ENCODE measurements at places on chromosomes 16 and 17. TPM values are rescaled to one million over a fixed set of nuclear protein-coding genes. Genes with fewer than 3 reads are reported as not detected.
A peak's percentile ranks its signal among the peaks of the same experiment; 100 is the strongest.

- peak; percentile 70 for DNase-seq
Measured at GRCh38 chr17:82212331-82213250, at the start of gene CCDC57. Gene CCDC57 (minus strand): TSS chr17:82212842. CDS start chr17:82201944, 10,898 bp downstream.

- DNase-seq, result no peak
Measured at GRCh38 chr16:27427538-27427937, 25.6 kb downstream of the IL21R start.

GRCh38 chr17:28892024-28892423, 5.5 kb downstream of the FLOT2 start:
- no peak for DNase-seq

Gene PRSS27
- 2.6 TPM for total RNA-seq

Measured in HT-29 (cell line).